Vagina (tissue), 2 donors: ENCODE measurements at places on chromosomes 6 and 20.

GRCh38 chr20:59351157-59352040, 51.0 kb downstream of the EDN3 start:
- DNase-seq = no peak
- H3K27me3 ChIP-seq = no peaks in the 10 kb centered on the region
- H3K36me3 ChIP-seq = no peaks in the 10 kb centered on the region
- no peak overlapping the region for H3K27ac ChIP-seq

DNA sequence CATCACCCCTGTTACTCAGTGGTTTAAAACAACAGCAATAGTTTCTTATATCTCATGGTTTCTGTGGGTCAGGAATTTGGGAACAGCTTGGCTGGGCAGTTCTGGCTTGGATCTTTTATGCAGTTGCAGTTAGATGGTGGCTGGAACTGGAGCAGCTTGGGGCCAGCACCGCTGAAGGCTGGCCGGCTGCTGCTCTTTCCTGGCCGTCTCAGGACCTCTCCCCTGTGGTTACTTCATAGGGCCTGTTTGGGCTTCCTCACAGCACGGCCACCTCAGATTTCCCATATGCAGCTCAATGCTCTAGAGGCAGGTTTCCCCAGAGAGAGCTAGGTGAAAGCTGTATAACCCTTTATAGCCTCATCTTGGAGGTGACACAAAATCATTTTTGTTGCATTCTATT, 15.6 kb downstream of the PKIG start:
- no peaks in the 10 kb centered on the region for H3K36me3 ChIP-seq
- no peak for DNase-seq
- no peak overlapping the region for H3K4me3 ChIP-seq
- peaks cover 86% of the 10 kb centered on the region for H3K4me1 ChIP-seq
- peak overlapping the region; percentile 98 for H3K27ac ChIP-seq

DNA sequence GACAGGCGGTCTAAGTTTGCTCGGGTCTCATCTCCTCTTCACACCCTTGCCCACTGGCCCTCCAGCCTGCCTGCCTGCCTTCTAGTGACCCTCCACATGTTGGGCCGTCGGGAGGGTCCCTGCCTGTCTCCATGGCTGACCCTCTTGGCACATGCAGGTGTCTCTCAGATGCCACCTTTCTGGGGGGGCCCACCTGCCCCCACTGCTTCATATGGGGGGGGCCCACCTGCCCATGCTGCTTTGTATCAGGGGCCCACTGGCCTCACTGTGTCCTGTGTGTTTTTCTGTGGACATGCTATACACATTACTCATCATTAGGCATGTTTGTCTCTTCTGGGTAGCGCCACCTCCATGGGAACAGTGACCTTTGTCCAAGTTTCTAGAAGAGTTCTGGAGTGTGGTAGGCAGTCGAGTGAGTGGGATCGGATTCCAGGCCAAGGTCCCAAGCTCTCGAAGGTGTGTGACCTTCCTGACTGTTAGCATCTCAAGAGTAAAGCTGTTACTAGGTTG, 40.4 kb upstream of the KIF25 start:
- no peak overlapping the region for H3K4me3 ChIP-seq
- no peaks in the 10 kb centered on the region for H3K4me1 ChIP-seq
- no peak for DNase-seq
- H3K36me3 ChIP-seq = no peaks in the 10 kb centered on the region

- H3K27me3 ChIP-seq = no peaks in the 10 kb centered on the region
- no peaks in the 10 kb centered on the region for H3K4me1 ChIP-seq
- H3K27ac ChIP-seq = no peak overlapping the region
- no peaks in the 10 kb centered on the region for H3K36me3 ChIP-seq
- H3K4me3 ChIP-seq = no peak overlapping the region
Measured at GRCh38 chr6:34027939-34028441, 117.9 kb downstream of the GRM4 start.

- H3K27me3 ChIP-seq = no peaks in the 10 kb centered on the region
- H3K4me1 ChIP-seq = no peaks in the 10 kb centered on the region
- H3K27ac ChIP-seq = no peak overlapping the region
- DNase-seq = no peak
Measured at GRCh38 chr20:43770342-43770741, 43.5 kb upstream of the GTSF1L start.

DNA sequence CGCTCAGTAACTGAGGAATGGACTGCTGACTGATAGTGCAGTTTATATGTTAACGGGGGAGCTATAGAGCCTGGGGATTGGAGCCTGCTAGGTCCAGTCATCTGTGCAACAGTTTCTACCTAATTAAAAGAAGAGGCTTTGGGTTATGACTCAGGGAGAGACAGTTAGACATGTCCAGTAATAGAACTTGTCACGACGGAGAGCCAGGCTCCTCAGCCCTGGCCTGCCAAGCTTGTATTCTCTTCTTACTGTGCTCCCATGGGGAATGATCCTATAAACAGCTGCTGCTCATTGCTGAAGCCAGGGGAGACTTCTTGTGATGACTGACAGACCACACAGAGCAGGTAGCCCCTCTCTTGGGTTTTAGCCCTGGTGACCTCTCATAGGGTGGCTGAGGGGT, 69.3 kb downstream of the SYNJ2 start:
- no peaks in the 10 kb centered on the region for H3K27me3 ChIP-seq
- no peaks in the 10 kb centered on the region for H3K4me1 ChIP-seq
- H3K4me3 ChIP-seq = no peak overlapping the region
- DNase-seq = no peak
- H3K36me3 ChIP-seq = no peaks in the 10 kb centered on the region
- H3K27ac ChIP-seq = no peak overlapping the region

DNA sequence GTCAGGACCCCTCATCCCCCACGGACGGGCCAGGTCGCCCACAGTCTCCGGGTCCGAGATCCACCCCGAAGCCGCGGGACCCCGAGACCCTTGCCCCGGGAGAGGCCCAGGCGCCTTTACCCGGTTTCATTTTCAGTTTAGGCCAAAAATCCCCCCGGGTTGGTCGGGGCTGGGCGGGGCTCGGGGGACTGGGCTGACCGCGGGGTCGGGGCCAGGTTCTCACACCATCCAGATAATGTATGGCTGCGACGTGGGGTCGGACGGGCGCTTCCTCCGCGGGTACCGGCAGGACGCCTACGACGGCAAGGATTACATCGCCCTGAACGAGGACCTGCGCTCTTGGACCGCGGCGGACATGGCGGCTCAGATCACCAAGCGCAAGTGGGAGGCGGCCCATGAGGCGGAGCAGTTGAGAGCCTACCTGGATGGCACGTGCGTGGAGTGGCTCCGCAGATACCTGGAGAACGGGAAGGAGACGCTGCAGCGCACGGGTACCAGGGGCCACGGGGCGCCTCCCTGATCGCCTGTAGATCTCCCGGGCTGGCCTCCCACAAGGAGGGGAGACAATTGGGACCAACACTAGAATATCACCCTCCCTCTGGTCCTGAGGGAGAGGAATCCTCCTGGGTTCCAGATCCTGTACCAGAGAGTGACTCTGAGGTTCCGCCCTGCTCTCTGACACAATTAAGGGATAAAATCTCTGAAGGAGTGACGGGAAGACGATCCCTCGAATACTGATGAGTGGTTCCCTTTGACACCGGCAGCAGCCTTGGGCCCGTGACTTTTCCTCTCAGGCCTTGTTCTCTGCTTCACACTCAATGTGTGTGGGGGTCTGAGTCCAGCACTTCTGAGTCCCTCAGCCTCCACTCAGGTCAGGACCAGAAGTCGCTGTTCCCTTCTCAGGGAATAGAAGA, 978 bp downstream of the HLA-A start:
- no peak for DNase-seq
- H3K4me3 ChIP-seq = peak overlapping the region; percentile 50
- no peaks in the 10 kb centered on the region for H3K36me3 ChIP-seq
- peaks cover 9% of the 10 kb centered on the region for H3K4me1 ChIP-seq
- H3K27me3 ChIP-seq = no peaks in the 10 kb centered on the region

DNA sequence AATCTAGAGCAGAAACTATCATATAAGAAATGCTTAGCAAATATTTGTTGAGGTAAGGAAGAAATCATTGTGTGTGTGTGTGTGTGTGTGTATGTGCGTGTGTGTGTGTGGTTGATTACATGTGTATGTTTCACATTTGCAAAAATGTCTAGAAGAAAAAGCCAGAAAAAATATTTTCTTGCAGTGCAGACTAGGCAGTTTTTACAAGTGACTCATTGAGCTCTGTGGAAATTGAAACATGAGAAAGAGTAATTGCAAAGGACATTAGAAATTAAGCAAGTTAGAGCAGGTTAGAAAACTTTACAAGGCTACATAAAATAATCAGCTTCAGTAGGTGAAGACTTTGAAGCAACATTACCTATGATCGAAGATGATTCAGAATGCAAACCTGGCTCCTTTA, 669.0 kb upstream of the EYS start:
- no peaks in the 10 kb centered on the region for H3K27me3 ChIP-seq
- H3K4me1 ChIP-seq = no peaks in the 10 kb centered on the region
- no peak for DNase-seq
- H3K4me3 ChIP-seq = no peak overlapping the region
- H3K36me3 ChIP-seq = no peaks in the 10 kb centered on the region

DNA sequence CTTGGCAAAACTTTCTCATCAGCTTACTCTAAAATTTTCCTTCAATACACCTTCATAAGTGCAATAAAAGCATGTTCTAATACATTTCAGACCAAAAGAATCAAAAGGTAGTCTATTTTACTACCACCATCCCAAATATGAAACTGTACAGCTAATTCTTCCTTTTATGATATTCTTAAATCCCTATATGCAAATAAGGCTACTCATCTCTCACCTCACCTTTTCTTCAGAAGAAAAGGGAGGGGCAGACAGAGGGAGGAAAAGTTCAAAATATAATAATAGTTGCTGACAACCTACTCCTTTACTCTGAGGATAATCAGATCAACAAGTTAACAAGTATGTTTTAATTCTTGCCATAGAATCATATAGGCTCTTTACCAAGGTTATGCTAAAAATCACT, 7.4 kb downstream of the C6orf120 start:
- H3K36me3 ChIP-seq = no peaks in the 10 kb centered on the region
- DNase-seq = no peak
- no peak overlapping the region for H3K27ac ChIP-seq
- peaks cover 16% of the 10 kb centered on the region for H3K4me1 ChIP-seq
- H3K4me3 ChIP-seq = no peak overlapping the region

DNA sequence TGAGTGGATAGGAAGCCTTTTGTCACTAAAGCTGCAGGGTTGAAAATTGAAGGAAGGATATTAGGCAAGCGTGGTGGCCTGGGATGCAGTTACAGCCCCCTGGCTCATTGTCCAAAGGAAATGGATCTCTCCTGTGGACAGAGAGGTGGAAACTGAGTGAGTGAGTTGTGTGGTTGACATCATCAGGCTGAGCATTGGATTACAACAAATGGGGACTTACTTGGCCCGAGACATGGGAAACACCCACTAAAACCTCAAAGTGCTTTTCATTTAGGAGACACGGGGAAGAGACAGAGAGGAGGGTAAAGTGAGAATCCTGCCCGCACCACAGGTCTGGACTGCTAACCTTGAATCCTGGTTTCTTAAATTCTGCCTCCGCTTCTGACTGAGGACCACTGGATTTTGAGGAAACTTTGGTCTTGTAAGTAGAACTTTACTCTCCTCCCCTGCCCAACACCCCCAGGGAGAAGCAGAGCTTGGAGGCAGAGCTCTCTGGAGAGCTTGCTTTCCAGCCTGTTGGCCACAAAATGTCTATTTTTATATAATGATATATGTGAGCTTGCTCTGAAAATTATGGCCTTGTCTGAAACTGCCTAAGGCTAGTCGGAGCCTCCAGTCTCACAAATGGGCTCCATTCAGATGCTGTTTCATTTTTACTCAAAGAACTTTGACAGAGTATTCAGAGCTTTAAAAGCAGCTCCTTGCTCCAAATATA, at the start of gene PKIG:
Gene PKIG, plus strand, starts transcription at position 269 of the 715 bp plus-strand sequence. CDS start 31,978 bp downstream, outside the sequence.
- no peaks in the 10 kb centered on the region for H3K27me3 ChIP-seq
- no peaks in the 10 kb centered on the region for H3K36me3 ChIP-seq
- peak within 1 kb of the TSS; percentile 45 for H3K4me3 ChIP-seq
- peak within 1 kb of the TSS; percentile 85 for H3K27ac ChIP-seq
- DNase-seq = peak; percentile 94

DNA sequence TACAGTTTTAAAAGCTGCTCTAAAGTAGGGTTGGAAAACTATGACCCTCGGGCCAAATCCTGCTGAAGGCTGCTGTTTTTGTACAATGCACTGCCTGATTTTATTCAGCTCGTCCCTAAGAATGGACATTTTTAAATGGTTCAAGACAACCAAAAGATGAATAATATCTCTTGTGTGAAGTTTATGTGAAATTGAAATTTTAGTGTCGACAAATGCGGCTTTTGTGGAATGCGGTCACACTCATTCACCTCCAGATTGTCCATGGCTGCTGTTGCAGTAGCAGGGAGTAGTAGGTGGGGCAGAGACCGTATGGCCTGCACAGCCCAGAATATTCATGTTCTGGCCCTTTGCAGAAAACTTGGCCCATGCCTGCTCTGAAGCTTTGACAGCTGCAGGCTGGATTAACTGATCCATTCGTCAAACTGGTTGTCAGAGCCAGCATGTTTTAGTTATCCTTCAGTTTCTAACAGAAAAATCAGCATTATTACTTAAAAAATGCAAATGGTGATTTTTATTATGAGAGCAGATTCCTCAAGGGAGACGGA, 91.6 kb downstream of the PSMG4 start:
- H3K4me3 ChIP-seq = no peak overlapping the region
- H3K4me1 ChIP-seq = peaks cover 22% of the 10 kb centered on the region

- H3K36me3 ChIP-seq = no peaks in the 10 kb centered on the region
- DNase-seq = no peak
- H3K4me3 ChIP-seq = no peak overlapping the region
- H3K27ac ChIP-seq = no peak overlapping the region
- no peaks in the 10 kb centered on the region for H3K27me3 ChIP-seq
Measured at GRCh38 chr6:80143419-80143937, 37.0 kb downstream of the BCKDHB start.

GRCh38 chr20:47622118-47622665, 120.5 kb downstream of the NCOA3 start:
- no peaks in the 10 kb centered on the region for H3K36me3 ChIP-seq
- DNase-seq = no peak
- H3K27me3 ChIP-seq = no peaks in the 10 kb centered on the region
- no peaks in the 10 kb centered on the region for H3K4me1 ChIP-seq

DNA sequence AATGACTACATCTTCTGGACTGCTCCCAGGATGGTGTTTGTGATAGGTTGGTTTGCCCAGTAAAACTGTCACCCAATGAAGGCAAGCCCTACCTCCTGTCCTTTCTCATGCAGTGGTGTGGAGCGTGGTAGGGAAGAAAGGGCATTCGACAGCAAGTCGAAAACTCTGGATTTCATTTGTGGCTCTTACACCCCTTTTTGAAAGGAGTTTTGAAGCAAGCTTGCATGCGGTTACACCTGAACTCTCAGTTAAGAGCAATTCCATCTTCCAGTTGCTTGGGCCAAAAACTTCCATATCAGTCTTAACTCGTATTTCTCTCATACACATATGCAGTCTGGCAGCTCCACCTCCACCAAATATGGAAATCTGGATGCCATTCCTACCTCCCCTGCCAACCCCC, 19.7 kb upstream of the SLC22A2 start:
- no peak for DNase-seq
- H3K27me3 ChIP-seq = no peaks in the 10 kb centered on the region
- peaks cover 5% of the 10 kb centered on the region for H3K4me1 ChIP-seq
- no peak overlapping the region for H3K4me3 ChIP-seq

DNA sequence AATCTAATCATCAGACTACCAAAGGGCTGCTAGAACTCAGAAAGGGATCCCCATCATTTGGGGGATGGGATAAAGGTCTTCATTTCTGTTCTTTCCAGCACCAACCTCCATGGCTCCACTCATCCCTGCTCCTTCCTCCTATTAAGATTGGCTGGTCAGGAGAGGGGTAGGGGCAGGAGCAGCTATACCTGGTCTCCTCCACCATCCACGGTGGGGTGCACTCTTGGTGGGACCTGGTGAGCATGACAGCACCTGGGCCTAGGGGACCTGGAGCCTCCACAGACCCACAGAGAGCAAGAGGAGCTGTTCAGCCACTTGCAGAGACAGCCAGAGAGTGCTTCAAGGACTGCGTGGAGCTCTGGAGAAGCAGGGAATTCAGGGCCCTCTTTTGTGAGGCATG, 6.1 kb upstream of the ULBP2 start:
- H3K27me3 ChIP-seq = peaks cover 15% of the 10 kb centered on the region
- H3K36me3 ChIP-seq = no peaks in the 10 kb centered on the region
- peaks cover 14% of the 10 kb centered on the region for H3K4me1 ChIP-seq
- DNase-seq = peak; percentile 80
- no peak overlapping the region for H3K4me3 ChIP-seq
- H3K27ac ChIP-seq = no peak overlapping the region
